ENCODE measurements at places on chromosomes 3 and 15. TPM values are rescaled to one million over a fixed set of nuclear protein-coding genes. Genes with fewer than 3 reads are reported as not detected.

The FBXW12 gene
- not detected for total RNA-seq

The MCF2L2 gene
- 0.84 TPM for total RNA-seq

The SERPINI1 gene
- 1.5 TPM for total RNA-seq

The SOX2 gene
- total RNA-seq = not detected

The SLITRK3 gene
- not detected for total RNA-seq

The SYNPR gene
- total RNA-seq = not detected
